ENCODE measurements at places on chromosomes 6 and 20. TPM values are rescaled to one million over a fixed set of nuclear protein-coding genes. Genes with fewer than 3 reads are reported as not detected.

Gene SLC12A5
- total RNA-seq = 1.6 TPM

Gene VIP
- not detected for total RNA-seq

- no peaks in the 10 kb centered on the region for H3K4me1 ChIP-seq
- H3K36me3 ChIP-seq = no peaks in the 10 kb centered on the region
- no peak overlapping the region for H3K4me3 ChIP-seq
Observed at GRCh38 chr6:38933426-38933825, 115.2 kb upstream of the GLP1R start.

DNA sequence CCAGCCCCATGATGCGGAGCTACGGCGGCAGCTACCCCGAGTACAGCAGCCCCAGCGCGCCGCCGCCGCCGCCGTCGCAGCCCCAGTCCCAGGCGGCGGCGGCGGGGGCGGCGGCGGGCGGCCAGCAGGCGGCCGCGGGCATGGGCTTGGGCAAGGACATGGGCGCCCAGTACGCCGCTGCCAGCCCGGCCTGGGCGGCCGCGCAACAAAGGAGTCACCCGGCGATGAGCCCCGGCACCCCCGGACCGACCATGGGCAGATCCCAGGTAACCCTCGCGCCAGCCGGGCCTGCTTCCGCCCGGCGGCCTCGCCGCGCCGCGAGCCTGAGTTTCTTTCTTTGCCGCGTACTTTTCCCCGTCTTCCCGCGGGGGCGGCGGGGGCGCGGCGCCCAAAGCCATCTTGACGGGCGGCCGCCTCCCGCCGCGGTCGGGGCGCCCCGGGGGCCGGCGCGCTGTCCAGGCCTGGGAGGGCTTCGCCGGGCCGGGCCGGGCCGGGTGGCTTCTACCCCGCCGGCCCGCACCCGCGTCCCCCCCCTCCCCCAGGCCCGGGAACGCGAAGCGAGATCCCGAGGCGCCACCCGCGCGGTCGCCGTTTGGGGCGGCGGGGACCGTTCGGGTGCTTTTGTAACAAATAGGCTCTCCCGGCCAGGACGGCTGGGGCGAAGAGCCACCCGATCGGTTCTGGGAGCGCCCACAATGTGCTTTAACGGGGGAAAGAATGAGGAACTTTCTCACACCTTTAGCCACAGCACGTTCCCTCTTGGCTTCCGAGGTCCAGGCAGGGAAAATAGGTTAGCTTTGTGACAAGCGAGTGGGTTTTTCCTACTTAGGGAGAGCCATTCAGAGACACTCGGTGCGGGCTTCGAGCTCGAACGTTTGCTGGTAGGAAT is 2.3 kb downstream of the ARID1B start:
- H3K36me3 ChIP-seq = peaks cover 4% of the 10 kb centered on the region

DNA sequence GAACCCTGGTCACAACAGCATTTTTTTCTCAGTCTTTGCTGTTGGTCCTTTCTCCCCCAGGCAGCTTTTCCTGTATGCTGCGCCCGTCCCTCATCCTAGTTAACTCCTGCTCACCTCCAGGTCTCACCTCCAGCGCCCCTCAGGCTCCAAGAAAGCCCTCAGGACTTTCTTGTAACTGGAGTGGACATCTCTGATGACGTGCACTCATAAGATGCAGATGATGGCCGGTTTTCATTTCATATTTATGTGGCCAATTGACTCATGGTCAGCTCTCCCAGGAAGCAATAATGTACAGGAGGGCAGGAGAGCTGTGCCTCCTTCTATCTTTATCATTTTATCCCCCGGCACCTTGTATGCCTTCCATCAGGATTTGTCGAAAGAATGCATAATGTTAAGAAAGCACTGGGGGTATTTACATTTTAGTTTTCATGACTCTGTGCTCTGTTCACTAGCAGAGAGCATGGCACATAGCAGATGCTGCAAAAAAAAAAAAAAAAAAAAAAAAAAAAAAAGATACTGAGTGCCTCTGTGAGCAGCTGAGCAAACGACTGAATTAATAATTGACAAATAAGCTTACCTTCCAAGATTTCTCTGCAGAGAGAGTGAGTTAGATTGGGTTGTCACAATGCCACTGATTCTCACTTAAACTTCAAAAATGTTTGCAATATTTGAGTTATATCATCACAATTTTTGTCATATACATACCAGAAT is 170.2 kb downstream of the DOK5 start:
- no peak overlapping the region for H3K4me3 ChIP-seq
- no peaks in the 10 kb centered on the region for H3K36me3 ChIP-seq
- H3K27ac ChIP-seq = no peak overlapping the region
- H3K4me1 ChIP-seq = no peaks in the 10 kb centered on the region

Gene HLA-G
- total RNA-seq = 1.6 TPM

DNA sequence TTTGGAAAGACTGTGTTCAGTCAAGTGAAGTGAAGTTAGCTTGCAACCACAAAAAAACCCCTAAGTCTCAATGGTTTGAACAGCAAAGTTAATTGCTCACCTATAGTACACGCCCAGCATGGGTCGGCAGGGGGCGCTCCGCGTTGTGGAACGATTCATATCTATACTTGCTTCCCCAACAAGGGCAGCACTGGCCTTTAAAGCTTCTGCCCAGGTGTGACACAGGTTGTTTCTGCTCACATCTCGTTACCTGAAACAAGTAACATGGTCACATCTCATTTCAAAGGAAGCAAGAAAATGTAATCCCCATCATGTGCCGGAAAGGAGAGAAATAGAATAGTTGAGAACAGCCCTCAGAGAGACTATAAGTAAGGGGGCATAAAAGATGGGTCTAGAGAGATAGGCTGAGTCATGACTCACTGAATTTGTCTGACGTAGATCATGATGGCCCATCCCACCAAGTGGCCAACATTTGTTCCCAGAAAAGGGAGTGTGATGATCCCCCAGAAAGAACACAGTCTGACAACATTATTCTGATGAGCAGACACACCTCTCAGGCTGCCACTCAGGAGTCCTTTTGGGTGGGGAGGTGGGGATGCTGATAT is 29.0 kb downstream of the HNF4A start:
- H3K36me3 ChIP-seq = no peaks in the 10 kb centered on the region
